Aorta (tissue), 5 donors: ENCODE measurements at places on chromosomes 13 and 19. TPM values are rescaled to one million over a fixed set of nuclear protein-coding genes. Genes with fewer than 3 reads are reported as not detected.

The CASP14 gene
- total RNA-seq = not detected

The COX7A1 gene
- total RNA-seq = 172 TPM

The ZNF571 gene
- 7.8 TPM for total RNA-seq

The SMAD9 gene
- total RNA-seq = 50.8 TPM

GRCh38 chr19:32339988-32340874 is 5.2 kb upstream of the ZNF507 start:
- no peak overlapping the region for H3K4me3 ChIP-seq
- no peak overlapping the region for H3K27ac ChIP-seq
- no peaks in the 10 kb centered on the region for H3K27me3 ChIP-seq

DNA sequence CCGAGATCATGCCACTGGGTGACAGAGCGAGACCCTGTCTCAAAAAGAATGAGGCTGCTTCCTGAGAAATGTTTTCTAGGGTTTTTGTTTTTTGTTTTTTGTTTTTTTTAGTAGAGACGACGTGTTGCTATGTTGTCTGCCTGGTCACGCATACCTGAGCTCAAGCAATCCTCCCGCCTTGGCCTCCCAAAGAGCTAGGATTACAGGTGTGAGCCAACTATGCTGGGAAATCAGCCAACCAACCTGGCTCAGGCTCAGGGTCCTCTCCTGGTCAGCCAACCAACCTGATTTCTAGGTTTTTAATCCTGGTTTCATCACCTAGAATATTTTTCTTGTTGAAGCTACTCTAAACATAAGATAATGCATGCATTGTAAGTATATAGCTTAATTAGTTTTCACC is 7.8 kb downstream of the DHX34 start:
- DNase-seq = no peak
- H3K27me3 ChIP-seq = no peaks in the 10 kb centered on the region
- no peak overlapping the region for H3K4me3 ChIP-seq
- H3K36me3 ChIP-seq = no peaks in the 10 kb centered on the region
- no peaks in the 10 kb centered on the region for H3K4me1 ChIP-seq

DNA sequence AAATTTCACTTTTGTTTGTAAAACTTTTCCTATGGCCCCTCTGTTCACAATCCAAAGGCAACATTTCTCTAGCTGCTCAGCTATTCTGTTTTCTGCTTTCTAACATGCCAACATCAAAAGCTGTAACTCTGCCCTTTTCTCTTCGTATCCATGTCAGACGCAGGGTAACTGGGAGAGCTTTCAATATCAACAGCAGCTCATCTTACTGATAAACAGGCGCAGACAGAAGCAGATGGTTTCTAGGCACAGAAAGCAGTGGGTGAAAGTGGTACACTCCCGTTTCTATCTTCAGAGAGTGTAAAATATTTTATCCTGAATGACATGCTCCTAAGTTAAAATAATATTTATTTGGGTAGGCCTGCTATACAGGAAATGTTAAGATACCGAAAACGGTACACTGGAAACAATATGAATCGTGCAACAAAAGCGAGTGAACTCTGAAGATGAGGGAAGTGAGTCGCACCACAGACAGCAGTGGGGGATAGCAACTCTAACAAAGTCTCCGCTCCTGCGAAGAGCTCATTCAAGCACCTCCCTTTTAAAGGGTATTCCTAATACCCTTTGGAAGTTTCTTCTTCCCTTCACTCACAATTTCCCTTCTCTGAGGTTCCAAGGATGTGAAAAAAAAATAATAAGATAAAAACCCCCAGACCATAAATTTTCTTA is 798.3 kb downstream of the GPC5 start:
- H3K4me1 ChIP-seq = no peaks in the 10 kb centered on the region
- no peak overlapping the region for H3K27ac ChIP-seq
- no peak overlapping the region for H3K4me3 ChIP-seq
